Natural killer cell treated with Interleukin-12 subunit alpha and Interleukin-12 subunit beta and Interleukin-15 and Interleukin-18, amount 100 ng/mL, for 72 hours (primary cell): ENCODE measurements at places on chromosomes 5 and 9. TPM values are rescaled to one million over a fixed set of nuclear protein-coding genes. Genes with fewer than 3 reads are reported as not detected.

The SARDH gene
- 0.38 TPM for total RNA-seq

The DMRTA1 gene
- not detected for total RNA-seq

The CA9 gene
- not detected for total RNA-seq

The SHOC1 gene
- total RNA-seq = not detected

DNA sequence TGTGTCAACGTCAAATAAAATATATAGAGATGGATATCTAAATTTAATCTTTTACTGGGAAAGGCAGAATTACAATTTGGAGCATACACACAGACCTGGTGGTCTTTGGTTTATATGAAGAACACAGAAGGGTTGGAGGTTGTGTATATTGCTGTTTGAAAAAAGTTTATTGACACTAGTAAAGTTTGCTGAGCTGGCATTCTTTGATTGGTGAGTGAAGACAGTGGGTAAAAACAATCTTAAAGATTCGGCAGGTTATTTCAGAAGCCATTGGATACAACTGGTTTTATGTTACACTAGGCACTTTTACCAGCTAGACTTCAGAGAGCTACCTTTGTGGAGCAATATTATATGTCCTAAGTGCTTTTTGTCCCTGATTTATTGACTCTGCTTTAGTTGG, 27.2 kb downstream of the IZUMO3 start:
- H3K27me3 ChIP-seq = no peaks in the 10 kb centered on the region
- H3K36me3 ChIP-seq = peaks cover 21% of the 10 kb centered on the region
- H3K27ac ChIP-seq = no peak overlapping the region
- H3K4me3 ChIP-seq = no peak overlapping the region
- H3K4me1 ChIP-seq = no peaks in the 10 kb centered on the region
- DNase-seq = no peak

- H3K4me3 ChIP-seq = no peak overlapping the region
- no peaks in the 10 kb centered on the region for H3K27me3 ChIP-seq
- no peak overlapping the region for H3K27ac ChIP-seq
- no peak for DNase-seq
Observed at GRCh38 chr9:80615964-80616363, 1044.2 kb downstream of the TLE4 start.

GRCh38 chr5:60295423-60295822, 401.9 kb upstream of the PDE4D start:
- H3K4me1 ChIP-seq = no peaks in the 10 kb centered on the region
- H3K36me3 ChIP-seq = no peaks in the 10 kb centered on the region
- no peaks in the 10 kb centered on the region for H3K27me3 ChIP-seq
- H3K4me3 ChIP-seq = no peak overlapping the region
- no peak overlapping the region for H3K27ac ChIP-seq

DNA sequence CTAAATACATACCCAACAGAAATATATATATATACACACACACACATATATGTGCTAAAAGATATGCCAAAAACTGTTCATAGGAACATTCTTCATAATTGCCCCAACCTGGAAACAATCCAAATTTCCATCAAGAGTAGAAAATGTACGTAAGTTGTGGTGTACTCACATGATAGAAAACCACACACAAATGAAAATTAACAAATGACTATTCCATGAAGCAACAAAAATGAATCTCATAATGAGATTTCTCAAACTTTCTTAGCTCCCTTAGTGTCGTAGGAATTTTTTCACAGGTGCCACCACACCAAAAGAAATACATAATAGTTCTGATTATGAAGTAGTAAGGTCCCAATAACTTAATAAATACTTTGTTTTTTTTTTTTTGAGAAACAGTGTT, 7.8 kb downstream of the ATP10B start:
- no peak overlapping the region for H3K27ac ChIP-seq
- no peak overlapping the region for H3K4me3 ChIP-seq
- H3K4me1 ChIP-seq = no peaks in the 10 kb centered on the region
- H3K27me3 ChIP-seq = no peaks in the 10 kb centered on the region
- H3K36me3 ChIP-seq = no peaks in the 10 kb centered on the region

GRCh38 chr9:32886021-32886420, 102.7 kb downstream of the TMEM215 start:
- H3K4me3 ChIP-seq = no peak overlapping the region
- H3K27ac ChIP-seq = no peak overlapping the region
- no peaks in the 10 kb centered on the region for H3K36me3 ChIP-seq
- no peaks in the 10 kb centered on the region for H3K4me1 ChIP-seq
- no peak for DNase-seq
- H3K27me3 ChIP-seq = peaks cover 17% of the 10 kb centered on the region

GRCh38 chr9:30235068-30235467, 2149.4 kb upstream of the ACO1 start:
- H3K27me3 ChIP-seq = no peaks in the 10 kb centered on the region
- H3K27ac ChIP-seq = no peak overlapping the region
- no peaks in the 10 kb centered on the region for H3K36me3 ChIP-seq
- DNase-seq = no peak
- no peaks in the 10 kb centered on the region for H3K4me1 ChIP-seq

- DNase-seq = no peak
- no peaks in the 10 kb centered on the region for H3K36me3 ChIP-seq
- no peak overlapping the region for H3K4me3 ChIP-seq
- H3K27me3 ChIP-seq = peaks cover 13% of the 10 kb centered on the region
- no peaks in the 10 kb centered on the region for H3K4me1 ChIP-seq
- H3K27ac ChIP-seq = no peak overlapping the region
Observed at GRCh38 chr9:86809759-86810367, 137.4 kb downstream of the GAS1 start.

- H3K27me3 ChIP-seq = no peaks in the 10 kb centered on the region
- no peak for DNase-seq
- peaks cover 6% of the 10 kb centered on the region for H3K4me1 ChIP-seq
- no peak overlapping the region for H3K4me3 ChIP-seq
- no peak overlapping the region for H3K27ac ChIP-seq
- H3K36me3 ChIP-seq = peaks cover 5% of the 10 kb centered on the region
Observed at GRCh38 chr5:116395226-116395625, 179.4 kb downstream of the SEMA6A start.

- DNase-seq = no peak
- H3K27ac ChIP-seq = no peak overlapping the region
- H3K4me1 ChIP-seq = peaks cover 33% of the 10 kb centered on the region
Observed at GRCh38 chr5:131610198-131611063, 24.6 kb downstream of the RAPGEF6 start.

- no peaks in the 10 kb centered on the region for H3K36me3 ChIP-seq
- H3K4me3 ChIP-seq = no peak overlapping the region
- H3K27ac ChIP-seq = no peak overlapping the region
- H3K27me3 ChIP-seq = no peaks in the 10 kb centered on the region
- no peaks in the 10 kb centered on the region for H3K4me1 ChIP-seq
- DNase-seq = no peak
Observed at GRCh38 chr9:135116881-135117280, 29.4 kb downstream of the OLFM1 start.
